Heart right ventricle (tissue), 16 donors: ENCODE measurements at places on chromosomes 4 and X. TPM values are rescaled to one million over a fixed set of nuclear protein-coding genes. Genes with fewer than 3 reads are reported as not detected.

- no peak for DNase-seq
Observed at GRCh38 chrX:43644124-43644701, 11.9 kb upstream of the MAOA start.

GRCh38 chrX:34299451-34299967 lies 167.4 kb upstream of the FAM47A start:
- DNase-seq, result no peak

- DNase-seq, result no peak
Observed at GRCh38 chrX:15150586-15150985, 119.3 kb downstream of the ASB9 start.

- no peak for DNase-seq
Observed at GRCh38 chrX:79721234-79721633, 293.3 kb upstream of the TBX22 start.

DNA sequence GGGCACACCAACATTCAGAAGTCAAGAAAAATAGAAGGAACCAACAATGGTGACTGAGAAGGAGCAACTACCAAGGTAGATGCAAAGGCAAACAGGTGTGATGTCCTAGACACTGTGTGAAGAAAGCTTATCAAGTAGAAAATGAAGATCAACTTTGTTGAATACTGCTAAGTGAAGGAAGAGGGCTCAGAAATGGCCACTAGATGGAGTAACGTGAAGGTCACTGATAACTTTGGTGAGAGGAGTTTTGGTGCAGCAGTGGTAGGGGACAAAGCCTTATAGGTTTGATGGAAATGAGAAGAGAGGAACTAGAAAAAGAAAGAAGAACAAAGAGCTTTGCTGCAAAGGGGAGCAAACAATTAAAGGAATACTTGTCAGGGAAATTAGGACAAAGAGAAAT lies 23.5 kb downstream of the OTC start:
- no peak for DNase-seq

GRCh38 chrX:153640045-153640686 lies 6.8 kb upstream of the DUSP9 start:
- no peak for DNase-seq

NDNF gene
- polyA plus RNA-seq, result 2.8 TPM

IBSP gene
- polyA plus RNA-seq, result not detected

CCDC149 gene
- polyA plus RNA-seq, result 6.1 TPM
